Vagina (tissue), 2 donors: ENCODE measurements at places on chromosomes 1 and 21.

GRCh38 chr1:236673289-236673919, 12.9 kb upstream of the ACTN2 start:
- no peak for DNase-seq

DNA sequence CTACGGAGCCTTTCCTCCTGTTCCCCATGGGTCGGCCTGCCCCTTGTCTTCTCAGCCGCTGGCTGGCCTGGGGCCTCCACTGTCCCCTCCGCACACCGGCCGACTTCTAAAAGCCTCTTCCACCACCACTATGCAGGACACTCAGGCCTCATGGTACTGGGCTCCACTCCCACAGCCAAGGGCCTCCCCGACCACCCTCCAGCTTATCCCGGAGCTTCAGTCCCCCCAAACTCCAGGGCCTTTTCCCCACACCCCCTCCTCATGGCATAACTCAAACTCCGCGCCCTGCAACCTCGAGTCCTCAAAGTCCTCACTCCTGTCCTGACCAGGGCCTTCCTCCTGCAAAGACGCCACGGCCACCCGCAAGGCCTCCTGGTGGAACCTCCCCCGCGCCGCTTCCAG, 2.0 kb downstream of the LRRC41 start:
- DNase-seq = no peak

DNA sequence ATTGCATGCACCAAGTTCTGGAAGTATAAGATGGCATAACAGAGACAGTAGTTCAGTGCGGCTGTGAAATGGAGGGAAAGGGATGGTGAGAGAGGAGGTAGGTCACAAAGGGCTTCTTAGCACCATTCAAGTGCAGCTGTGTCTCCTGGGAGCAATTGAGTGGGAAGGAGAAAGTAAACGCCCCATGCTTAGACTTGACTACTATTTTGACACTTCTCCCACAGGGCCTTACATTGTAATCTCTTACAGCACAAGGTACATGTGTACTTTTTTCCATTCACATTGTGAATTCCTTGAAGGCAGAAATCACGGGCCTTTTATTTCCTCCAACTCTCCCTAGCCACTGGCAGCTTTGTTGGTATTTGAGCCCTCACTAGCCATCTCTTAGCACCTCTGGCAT, 239.6 kb upstream of the FOXD3 start:
- DNase-seq = no peak

DNA sequence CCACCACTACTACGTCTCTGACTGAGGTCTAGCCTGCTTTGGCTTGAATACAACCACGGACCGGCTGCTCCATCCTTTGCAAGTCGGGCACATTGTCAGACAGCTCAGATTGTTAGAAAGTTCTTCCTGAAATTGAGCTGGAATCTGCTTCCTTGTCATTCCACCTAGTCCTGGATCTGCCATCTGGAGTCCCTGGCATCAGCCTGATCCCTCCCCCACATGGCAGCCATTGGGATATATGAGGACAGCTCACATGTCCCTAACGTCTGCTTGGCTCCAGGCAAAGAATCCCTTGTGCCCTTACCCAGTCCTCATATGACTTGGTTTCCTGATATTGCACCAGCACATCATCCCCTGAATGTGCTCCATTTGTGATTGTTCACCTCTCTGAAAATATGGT, 56.3 kb upstream of the SYT6 start:
- DNase-seq = no peak

DNA sequence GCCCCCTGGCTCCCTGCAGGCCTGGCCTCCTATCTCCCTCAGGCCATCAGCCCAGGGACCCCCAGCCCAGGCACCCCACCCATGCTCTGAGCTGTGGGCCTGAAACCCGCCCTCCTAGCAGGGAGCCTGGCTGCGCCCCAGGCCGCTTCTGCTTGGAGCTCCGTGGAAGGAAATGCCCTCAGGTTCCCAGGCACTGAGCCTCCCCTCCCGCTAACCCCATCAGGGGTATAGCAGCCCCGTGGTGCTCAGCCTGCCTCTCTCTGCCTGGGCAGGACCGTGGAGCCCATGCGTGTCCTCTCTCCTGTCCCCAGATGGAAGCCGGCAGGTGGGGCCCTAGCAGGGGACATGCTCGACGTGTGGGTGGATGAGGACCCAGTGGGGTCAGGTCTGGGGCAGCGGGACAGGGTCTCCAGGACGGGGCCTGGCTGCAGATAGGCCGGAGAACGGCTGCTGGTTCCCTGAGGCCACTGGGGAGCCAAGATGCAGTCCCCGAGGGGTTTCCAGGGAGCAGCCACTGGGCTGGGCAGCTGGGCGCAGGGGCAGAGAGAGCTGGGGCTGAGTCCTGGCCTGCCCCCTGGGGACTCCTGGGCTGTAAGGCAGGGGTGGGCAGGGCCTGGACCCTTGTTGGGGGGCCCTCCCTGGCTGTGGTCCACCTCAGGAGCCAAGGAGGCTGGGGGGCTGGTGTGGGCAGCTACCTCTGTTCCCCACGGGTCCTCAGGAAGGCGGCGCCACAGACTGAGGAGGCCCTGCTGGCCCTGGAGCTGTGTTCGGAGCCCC, 75.5 kb downstream of the MORN1 start:
- DNase-seq = no peak

DNA sequence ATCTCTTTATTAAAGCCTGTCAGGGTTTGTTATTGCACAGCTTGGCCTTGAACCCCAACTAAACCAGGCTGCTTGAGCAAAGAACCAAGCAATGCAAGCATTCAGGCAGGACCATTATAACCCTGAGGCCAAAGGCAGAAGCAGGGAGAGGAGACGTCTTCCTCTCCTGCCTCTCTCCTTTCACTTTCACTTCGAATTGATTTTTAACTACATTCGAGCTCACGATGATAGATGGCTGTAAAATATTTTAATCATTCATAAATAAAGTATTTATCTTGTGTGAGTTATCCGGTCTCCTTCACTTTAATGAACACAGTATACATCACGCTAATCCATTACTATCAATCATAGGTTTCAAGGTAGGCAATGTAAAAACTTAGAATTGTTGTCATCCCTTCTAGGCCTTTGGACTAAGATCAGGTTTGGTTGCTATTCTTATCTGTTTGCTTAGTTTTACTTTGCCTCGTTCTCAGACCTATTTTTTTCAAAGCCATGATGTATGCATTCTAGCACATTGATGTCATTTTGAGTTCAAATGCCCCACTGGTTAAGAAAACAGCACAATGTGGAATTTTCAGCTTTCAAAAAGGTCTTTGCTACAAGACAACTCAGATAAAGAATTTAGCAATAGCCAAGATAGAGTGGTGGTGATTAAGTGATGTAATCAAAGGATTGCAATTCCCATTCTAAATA, 480.2 kb upstream of the RUNX1 start:
- no peak for DNase-seq

DNA sequence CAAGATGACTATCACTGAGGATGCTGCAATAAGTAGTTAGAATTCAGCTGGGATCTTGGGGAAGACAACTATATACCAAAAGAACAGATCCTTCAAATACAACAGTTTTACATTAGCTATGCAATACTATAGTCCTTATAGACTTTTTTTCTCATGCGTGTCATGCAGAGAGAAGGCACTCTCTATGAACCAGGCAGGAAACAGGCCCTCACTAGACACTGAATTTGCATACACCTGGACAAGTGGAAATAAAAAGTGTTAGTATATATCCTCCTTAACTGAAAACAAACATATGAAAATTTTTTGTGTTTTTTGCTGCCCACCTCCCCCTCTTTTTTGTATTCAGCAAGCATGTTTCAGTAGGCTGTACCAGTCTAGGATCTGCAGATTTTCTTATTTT, 29.9 kb downstream of the TMCO1 start:
- no peak for DNase-seq
